ENCODE measurements at places on chromosomes 13 and 19.

GRCh38 chr19:46404753-46405468, 8.5 kb downstream of the CCDC8 start:
- DNase-seq: peak; percentile 37

GRCh38 chr19:37635076-37636056, 19.9 kb downstream of the ZFP30 start:
- DNase-seq: no peak

DNA sequence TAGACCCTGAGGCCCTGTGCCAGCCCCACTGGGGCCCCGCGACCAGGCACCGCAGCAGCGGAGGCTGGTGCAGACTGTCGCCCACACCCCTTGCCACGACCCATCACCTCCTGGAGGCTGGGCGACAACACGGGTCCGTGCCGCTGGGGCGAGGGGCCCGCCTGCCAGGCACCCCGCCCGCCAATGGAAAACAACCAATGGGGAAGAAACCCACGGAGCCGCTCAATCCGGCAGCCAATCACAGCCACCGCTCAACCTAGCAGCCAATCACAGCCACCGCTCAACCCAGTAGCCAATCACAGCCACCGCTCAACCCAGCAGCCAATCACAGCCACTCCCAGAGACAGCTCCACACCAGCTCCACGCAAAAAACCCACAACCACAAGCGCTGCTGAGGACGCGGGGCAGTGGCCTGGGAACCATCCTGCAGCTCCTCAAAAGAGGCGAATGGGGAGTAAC, 29.7 kb downstream of the GPX4 start:
- DNase-seq: no peak

DNA sequence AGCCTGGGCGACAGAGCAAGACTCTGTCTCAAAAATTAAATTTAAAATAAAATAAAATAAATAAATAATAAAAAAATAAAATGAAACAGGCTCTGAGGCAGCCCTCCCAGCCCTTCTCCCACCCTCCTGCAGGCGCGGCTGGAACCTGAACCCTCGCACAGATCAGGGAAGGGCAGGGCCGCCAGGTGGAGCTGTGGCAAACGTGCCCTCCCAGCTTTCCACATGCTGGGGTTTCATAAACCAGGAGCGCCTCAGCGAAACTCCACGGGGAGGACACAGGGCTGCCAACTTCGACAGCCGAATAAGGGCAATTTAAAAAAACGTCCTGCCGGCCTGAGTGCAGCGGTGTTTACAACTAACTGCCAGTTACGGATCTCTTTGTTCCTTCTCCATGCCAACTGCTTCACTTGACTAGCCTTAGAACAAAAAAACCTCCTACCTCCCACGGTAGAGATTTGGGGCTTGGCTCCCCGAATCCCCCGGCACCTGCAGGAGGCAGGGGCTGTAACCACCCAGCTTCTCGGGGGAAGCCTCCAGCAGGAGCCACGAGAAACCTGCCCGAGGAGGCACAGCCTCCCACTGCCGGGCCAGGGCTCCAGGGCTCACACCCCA, 15.9 kb downstream of the ZNF787 start:
- DNase-seq: no peak

GRCh38 chr13:33873251-33873908, 55.4 kb downstream of the RFC3 start:
- DNase-seq: no peak

DNA sequence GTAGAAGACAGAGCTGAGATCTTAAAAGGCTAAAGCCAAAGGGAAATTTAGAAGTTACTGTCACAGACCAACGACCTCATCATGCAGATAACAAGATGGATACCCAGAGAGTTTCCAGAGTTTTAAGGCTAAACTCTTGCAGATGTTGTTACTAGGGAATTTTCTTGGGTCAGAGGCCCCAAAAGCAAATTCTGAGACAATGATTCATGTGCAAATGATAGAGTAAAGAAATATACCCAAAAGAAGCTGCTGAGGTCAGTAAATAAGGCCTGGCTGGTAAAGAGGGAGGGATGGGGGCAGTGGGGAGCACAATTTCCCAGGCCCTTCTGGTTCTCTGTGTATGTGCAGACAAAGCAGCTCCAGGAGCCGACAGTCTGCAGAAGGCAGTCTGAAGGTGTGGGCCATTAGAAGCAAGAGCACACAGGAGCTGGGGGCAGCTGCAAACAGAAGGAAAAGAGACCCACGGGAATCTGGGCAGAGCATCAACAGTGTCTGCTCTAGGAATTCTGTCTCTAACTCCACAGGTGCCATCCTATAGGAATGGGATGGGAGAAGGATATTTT, 330.8 kb downstream of the TBC1D4 start:
- DNase-seq: peak; percentile 89

DNA sequence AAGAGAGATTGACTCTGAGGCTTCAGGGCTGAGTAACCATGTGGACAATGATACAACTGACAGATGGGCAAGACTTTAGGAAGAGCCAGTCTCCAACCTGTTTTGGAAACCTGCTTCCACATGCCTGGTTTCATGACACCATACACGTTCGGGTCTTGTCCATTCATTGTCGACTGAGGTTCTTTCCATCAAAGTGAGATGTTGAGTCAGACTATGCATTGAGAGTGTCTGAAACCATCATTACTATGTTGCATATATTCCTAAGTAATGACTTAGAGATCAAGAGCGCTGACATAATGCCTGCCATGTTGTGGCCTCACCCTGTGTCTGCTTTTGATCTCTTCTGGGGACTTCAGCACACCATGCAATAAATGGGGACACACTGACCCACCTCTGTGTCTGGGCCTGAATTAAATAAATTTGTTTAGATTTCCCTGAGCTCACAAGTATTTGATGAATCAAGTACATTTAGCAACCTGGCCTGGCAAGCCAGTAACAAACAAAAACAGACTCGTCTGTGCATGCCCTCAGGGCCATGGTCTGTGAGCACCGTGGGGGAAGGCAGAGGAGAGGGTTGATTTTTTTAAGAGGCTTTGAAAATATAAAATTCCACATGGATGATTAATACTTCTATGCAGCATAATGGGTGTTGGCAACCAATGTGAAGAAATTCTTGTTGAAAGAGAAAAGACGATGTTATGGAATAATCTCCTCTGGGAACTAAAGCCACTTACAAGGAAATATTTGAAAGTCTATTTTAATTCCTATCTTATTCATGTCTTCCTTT, 49.9 kb upstream of the UBAC2 start:
- DNase-seq: peak; percentile 31

GRCh38 chr13:36038785-36039555, 92.2 kb downstream of the DCLK1 start:
- peak; percentile 38 for DNase-seq

- no peak for DNase-seq
Observed at GRCh38 chr19:31180907-31181306, 168.3 kb downstream of the TSHZ3 start.

DNA sequence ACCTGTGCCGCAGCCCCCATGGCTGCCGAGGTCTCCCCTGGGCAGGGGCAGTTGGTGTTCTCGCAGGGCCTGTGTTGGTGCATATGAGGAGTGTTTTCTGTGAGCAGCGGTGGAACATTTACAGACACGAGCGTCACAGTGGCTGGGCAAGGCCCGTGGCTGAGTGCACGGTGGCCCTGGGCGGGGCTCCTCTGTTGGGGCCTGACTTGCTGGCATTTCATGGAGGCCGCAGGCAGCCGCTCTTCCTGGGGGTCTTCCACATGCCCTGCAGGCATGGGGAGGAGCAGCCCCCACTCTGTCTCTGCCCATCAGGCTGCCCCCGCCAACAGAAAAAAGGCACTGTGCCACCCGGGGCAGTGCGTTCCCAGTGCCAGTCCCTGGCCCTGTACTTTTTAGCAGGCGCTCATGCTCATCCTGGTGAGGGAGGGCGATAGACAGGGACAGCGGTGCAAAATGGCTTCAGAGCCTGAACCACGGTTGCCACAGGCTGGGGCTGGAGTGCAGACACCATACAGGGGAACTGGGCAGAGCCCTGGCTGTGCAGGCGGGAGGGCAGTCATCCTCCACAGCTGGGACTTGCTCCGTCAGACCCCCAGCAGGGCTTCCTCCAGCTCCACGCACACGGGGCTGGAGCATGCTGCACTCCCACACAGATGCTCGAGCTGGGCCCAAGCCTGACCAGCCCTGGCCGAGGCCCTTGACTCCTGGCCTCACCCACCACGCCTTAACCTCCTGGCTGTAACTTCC, 23.5 kb downstream of the TFDP1 start:
- no peak for DNase-seq

DNA sequence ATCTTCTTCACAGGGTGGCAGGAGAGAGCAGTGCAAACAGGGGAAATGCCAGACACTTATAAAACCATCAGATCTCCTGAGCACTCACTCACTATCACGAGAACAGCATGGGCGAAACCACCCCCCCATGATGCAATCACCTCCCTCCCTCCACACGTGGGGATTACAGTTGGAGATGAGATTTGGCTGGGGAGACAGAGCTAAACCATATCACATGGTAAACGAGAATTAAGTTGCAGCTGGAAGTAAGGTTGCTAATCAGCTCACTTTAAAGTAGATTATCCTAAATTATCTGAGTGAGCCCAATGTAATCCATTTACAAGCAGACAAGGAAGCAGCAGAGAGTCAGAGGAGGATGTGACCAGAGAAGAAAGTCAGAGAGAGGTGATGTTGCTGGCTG, 102.2 kb upstream of the IPO5 start:
- no peak for DNase-seq

DNA sequence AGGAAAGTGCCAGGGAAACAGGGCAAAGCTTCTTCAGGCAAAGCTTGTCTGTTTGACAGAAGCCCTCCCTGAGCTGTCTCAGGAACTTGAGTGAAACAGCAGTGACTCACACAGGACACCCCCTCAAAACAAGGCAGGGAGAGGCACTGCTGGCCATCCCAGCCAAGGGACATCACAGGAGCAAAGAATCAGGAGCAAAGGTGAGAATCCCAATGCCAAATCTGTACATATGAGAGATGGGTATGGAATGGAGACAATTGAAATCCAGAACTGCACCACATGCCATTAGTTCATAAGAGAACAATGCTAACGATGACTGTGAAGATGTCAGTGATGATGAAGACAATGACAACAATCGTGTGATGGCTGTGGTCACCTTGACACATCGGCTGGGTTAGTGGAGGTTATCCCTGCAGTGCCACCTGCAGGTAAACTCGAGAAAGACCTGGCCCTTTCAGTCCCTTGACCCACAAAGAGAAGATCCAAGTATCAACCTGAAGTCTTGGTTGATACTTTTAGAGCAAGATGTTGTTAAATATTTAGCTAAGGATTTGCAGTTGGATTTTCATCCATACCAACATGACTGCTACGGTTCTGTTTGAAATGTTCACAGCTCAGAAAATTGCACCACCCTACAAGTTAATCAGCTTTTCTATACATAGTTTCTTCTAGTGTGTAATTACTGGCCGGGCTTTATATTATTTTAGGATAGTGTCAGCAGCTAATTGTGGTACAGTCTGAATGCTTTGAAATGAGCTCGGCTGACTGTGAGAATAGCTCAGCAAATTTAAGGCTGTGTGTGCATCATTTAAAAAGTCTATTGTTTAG, 42.0 kb upstream of the IPO5 start:
- DNase-seq: peak; percentile 33

- DNase-seq: peak; percentile 48
Observed at GRCh38 chr13:43316946-43317353, 293.6 kb downstream of the DNAJC15 start.

DNA sequence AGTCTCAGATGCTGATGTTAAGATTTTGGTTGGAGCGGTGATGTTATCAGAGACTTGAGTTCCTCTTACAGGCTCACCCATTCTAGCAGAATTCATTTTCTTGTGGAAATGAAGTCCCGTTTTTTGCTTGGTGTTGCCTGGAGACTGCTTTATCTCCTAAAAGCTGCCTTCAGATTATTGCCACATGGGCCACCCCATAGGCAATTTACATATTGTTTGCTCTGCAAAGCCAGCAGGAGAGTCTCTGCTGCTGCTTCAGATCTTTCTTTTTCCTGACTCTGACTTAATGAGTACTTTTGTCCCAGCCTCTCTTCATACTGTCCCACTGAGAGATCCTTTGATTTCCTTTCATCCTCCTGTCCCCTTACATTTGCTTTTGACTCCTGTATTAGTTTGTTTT, 114.6 kb downstream of the TDRD3 start:
- no peak for DNase-seq

DNA sequence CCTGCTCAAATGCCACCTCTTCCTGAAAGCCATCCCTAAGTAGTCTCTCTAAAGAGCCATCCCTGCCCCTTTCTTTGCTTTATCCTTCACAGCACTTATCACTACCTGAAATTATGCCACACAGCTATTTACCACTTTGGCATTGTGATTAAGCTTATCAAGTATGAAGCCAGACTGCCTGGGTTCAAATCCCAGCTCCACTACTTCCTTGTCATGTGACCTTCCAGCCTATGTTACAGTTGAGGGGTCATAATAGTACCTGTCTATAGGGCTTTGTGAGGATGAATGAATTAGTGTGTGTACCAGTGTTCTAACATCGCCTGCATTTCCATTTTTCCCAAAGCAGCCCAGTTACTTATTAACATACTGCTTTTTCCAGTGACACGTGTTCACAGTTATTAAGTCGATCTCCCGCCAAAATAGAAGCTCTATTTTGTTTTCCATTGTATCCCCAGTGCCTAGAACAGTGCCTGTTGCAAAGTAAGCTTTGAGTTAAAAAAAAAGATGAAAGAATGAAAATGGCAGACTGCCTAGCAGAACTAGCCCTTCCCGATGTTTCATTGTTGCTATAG, 32.8 kb downstream of the ZSWIM9 start:
- DNase-seq: no peak

- DNase-seq: no peak
Observed at GRCh38 chr19:18517606-18518005, 4.3 kb downstream of the ELL start.

- DNase-seq: no peak
Observed at GRCh38 chr19:2357279-2358206, 2.5 kb upstream of the TMPRSS9 start.

DNA sequence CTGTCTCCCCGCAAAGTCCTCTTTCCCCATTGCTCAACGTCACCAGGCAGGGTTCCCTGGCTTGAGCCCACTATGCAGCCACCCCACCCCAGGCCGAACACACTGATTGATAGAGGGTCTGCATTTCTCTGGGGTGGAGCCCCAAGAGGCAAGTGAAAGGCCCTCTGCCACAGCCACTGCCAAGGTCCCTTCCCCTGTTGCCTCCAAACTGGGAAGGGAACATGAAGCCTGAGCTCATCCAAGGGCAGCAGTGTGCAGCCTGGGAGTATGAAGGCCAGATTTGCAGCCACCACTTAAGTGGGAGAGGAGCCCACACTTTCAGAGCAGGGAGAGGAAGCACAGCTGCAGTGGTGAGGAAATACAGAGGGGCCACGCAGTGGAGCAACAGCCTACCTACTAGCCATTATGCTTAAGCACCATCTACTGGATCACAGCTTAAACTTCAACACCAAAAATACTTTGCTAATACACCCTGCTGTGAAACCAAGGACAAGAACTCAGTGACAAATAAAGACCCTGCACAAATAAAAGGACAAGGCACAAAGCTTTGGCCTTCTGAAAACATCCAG, 48.6 kb downstream of the UBL3 start:
- no peak for DNase-seq

- no peak for DNase-seq
Observed at GRCh38 chr13:70391678-70392077, 283.4 kb upstream of the KLHL1 start.

Data from brain microvascular endothelial cell (primary cell).